Kidney capillary endothelial cell (primary cell): ENCODE measurements at places on chromosomes 5 and 9.
A peak's percentile ranks its signal among the peaks of the same experiment; 100 is the strongest.

GRCh38 chr5:102855681-102856388 is 100.7 kb downstream of the PAM start:
- DNase-seq = no peak

DNA sequence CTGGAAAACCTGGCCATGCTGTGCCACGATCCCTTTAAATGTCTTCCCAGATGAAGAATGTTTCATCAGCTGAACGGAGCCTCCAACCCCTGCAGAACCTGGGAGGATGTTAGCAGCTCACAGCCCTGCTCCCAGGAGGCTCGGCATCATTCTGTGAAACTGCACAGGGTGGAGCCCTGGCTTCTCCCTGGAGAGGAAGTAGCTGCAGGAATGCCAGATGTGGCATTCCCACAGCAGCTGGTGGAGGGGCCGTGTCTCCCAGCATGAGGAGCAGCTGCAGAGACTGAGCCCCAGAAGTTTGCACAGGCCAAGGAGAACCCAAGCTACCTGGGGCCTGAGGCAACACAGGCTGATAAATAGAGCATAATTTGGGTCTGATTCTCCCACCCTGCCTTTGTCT is 165.8 kb upstream of the MAP3K1 start:
- peak; percentile 1 for DNase-seq

GRCh38 chr9:129987941-129988340 is 55.0 kb downstream of the FNBP1 start:
- no peak for DNase-seq

DNA sequence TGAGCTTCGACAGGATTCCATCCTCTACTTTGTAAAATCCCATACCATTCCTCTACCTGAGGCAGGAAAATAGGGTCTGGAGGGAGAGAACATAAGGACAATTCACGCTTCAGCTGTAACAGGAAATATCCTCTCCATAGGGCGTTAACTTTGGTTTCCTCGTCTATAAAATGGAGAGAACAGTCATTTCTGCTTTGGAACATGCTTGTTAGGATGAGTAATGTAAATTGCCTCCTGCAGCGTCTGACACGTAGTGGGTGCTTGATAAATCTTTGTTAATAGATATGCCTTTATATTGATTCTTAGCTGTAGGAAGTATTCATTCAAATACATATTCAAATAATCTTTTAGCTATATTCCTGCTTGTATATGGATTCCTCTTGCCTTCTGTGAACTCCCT is 711 bp upstream of the SUB1 start:
- no peak for DNase-seq

- DNase-seq = no peak
Measured at GRCh38 chr5:1253456-1254105, 28.4 kb downstream of the SLC6A18 start.

DNA sequence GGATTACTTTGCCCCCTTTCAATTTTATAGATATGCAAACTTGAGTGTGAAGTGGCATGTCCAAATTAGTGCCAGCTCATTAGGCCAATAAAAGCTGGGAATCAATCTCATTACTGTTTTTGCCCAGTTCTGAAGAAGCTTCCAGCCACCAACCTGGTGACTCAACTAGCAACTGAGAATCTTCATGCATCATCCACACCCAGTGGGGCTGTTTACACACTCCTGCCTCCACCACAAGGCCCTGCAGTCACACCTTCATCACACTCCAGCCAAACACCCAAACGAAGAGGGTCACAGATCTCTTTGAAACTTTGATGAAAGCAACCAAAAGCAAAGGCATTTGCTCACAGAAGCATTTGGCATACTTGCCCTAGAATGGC is 41.3 kb upstream of the S1PR3 start:
- no peak for DNase-seq
